ENCODE measurements at places on chromosomes 4 and X.

- DNase-seq: no peak
Measured at GRCh38 chrX:35919536-35920309, at the start of gene CFAP47. CFAP47 (plus strand) TSS chrX:35919734; CDS start chrX:35919800, 66 bp downstream.

DNA sequence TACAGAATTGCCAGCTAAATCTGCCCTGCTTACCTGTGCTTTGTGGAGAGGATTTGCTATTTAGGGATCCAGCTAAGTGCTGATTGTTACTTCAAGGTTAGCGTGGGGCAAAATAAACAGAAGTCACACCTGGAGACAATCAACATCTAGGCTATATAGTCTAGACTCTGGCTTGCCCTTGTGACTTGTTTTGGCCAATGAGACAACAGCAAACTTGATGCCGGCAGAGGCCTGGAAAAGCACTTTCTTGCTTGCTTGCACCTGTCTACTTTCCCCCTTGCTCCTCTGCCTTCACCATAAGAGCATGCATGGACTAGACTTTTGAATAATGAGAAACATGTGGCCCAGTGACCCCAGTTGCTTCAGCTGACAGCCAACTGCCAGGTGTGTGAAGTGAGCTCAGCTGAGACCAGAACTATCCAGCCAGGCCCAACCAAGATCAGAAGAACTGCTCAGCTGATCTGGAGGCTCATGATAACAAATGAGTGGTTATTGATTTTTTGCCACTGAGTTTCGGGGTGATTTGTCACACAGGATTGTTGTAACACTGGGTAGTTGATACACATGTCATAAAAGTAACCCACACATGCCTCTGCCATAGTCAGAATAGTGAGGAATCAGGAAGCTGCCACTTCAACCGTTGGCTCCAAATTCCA lies 164.4 kb downstream of the RBMX2 start:
- DNase-seq: no peak

DNA sequence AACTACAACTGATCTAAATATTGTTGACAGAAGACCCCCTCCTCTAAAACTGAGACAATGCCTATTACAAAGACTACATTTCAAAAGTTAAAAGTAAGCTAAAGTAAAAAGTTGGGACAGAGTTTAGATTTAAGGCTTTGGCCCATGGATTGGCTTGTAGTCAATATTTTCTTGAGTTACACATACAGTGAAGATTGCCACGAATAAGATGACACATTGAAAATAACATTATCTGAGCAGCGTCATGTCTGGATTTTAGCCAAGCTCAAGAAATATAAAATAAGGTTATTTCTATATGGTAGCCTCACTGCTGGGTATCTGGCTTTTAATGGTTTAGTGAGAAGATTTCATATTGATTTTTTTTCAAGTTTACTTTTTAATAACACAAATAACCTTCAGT lies 266.2 kb upstream of the LDB2 start:
- no peak for DNase-seq

DNA sequence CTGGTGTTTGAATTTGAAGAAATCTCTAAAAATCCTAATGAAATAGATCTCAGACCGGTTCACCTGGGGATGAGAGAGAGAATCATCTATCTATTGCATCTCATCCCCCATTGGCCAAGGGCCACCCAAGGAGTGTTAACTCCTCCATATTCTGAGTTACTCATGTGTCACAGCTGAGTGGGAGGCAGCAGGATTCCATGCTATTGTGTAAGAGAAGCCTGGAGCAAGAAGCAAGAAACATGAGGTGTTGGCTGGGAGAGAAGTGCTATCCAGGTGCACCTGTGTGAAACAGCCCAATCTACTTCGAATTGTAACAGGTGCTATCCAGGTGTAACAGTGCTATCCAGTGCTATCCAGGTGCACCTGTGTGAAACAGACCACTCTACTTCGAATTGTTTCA lies 150.3 kb upstream of the MAOA start:
- DNase-seq: no peak

DNA sequence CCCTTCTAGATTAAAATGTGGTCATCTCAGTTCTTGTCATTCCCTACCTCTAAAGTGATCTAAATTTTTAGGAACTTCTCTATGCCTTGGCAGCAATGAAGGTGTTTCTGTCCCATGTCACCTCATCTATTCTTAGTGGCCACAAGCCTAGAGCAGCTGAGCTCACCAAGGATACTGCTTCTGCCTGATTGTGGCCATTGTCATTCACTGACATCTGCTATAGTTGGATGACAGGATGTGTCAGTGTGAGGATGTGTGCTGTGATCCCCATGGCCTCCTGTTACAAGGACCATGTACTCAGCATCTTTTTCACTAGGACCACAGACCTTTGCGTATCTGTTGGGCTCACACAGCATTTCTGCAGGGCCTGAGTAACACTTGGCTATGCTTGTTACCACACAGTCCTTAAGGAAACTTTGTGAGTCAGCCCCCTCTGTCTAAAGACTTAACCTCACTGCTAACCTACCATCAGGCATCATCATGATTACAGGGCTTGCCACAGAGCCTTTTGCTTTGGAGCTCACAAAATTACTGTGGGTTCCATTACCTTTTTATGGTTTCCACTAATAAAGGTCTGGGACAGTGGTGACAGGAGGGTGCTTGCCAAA lies 421.0 kb downstream of the ADAM29 start:
- no peak for DNase-seq

GRCh38 chr4:6696611-6697010 lies 2.9 kb downstream of the S100P start:
- DNase-seq: no peak

GRCh38 chr4:74284053-74284452 lies 24.2 kb upstream of the EPGN start:
- no peak for DNase-seq

GRCh38 chr4:29046186-29046585 lies 1674.0 kb upstream of the PCDH7 start:
- no peak for DNase-seq

- DNase-seq: no peak
Measured at GRCh38 chr4:76381986-76382385, 39.0 kb downstream of the CCDC158 start.

DNA sequence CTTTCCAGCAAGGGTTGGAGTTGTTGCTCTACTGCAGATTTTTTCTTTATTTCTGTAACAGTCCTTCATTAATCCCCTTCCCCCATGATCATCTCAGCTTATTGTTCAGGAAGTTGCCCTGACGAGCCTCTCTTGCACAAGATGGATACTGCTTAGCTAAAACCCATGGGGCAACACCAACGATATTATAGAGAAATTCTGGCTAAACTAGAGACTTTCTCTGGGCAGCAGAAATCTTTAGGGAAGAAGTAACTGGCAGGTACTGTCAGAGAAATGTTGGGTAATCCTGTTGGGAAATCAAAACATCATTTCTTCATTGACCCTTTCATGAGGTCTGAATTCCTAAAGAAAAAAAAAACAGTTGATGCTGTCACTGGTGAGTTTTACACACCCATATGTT lies 921.3 kb downstream of the NLGN4X start:
- no peak for DNase-seq

GRCh38 chrX:134502686-134503085 lies 42.7 kb downstream of the HPRT1 start:
- DNase-seq: no peak

DNA sequence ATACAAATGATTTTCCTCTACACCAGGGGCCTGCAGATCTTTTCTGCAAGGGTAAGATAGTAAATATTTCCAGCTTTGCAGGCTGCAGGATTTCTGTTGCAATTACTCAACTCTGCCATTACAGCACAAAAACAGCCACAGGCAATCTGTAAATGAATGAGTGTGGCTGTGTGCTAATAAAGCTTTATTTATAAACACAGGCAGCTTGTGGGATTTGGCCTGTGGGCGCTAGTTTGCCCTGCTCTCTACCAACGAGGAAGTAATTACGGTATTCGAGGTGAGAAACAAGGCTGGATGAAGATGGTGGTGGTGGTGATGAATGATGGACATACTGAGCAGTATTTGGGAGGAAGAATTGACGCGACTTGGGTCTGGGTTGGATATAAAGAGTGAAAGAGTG lies 30.7 kb downstream of the ADGRG2 start:
- DNase-seq: no peak

DNA sequence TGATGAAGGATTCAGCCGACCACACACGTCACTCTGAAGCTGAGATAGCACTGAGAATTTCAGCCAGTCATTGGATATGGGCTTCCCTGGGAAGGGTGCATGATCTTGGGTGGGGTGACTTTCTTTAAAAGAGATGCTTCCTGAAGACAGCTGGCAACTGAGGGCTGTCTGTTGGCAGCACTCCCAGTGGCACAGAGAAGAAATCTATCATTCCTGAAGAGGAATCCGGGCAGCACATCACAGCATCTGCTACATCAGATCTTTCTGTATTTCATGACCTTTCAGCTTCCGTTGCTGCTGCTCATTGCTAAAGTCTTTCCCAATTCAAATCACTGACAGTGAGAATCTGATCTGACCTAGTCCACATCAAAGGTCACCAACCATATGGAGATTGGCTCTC lies 193.8 kb upstream of the RBPJ start:
- no peak for DNase-seq

GRCh38 chr4:83782591-83782990 lies 246.7 kb downstream of the GPAT3 start:
- no peak for DNase-seq

- no peak for DNase-seq
Measured at GRCh38 chrX:44816367-44816766, 27.5 kb upstream of the DUSP21 start.

- no peak for DNase-seq
Measured at GRCh38 chr4:86220121-86220520, 139.7 kb downstream of the MAPK10 start.

GRCh38 chrX:18271309-18271708 lies 50.6 kb upstream of the BEND2 start:
- no peak for DNase-seq

DNA sequence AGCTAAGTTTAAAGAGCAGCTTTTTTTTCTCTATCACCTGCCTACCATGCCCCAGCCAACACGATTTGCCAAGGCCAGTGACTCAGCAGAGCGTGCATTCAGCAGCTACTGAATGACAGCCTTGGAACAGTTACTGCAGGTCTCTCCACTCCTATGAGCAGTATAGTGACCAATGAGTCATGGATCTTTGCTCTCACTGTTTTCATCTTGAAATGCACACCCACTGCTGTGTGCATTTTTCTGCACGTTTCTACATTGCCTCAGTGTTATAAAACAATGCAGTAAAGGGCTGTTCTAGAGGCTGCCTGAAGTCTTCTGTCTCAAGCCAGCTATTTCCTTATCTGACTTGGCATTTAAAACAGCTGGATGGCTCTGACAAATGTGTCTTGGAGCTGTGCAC lies 66.0 kb upstream of the C4orf54 start:
- no peak for DNase-seq

DNA sequence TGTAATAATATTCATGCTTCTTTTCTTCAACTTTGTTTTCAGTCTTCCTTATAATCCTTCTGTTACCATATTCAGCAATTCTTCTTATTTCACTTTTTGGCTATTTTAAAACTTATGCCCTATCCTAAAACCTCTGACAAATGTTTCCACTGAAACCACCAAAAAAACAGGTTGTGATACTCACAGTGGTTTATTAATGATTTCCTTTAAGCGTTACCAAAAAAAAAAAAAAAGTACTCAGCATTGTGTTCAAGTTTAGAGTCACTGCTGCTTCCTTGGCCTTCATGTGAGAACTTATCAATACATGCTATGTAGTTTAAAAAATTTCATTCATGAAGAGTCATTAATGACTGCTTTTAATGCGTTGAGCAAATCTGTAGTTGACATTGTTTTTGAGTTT lies 35.4 kb upstream of the UGT2A3 start:
- no peak for DNase-seq

DNA sequence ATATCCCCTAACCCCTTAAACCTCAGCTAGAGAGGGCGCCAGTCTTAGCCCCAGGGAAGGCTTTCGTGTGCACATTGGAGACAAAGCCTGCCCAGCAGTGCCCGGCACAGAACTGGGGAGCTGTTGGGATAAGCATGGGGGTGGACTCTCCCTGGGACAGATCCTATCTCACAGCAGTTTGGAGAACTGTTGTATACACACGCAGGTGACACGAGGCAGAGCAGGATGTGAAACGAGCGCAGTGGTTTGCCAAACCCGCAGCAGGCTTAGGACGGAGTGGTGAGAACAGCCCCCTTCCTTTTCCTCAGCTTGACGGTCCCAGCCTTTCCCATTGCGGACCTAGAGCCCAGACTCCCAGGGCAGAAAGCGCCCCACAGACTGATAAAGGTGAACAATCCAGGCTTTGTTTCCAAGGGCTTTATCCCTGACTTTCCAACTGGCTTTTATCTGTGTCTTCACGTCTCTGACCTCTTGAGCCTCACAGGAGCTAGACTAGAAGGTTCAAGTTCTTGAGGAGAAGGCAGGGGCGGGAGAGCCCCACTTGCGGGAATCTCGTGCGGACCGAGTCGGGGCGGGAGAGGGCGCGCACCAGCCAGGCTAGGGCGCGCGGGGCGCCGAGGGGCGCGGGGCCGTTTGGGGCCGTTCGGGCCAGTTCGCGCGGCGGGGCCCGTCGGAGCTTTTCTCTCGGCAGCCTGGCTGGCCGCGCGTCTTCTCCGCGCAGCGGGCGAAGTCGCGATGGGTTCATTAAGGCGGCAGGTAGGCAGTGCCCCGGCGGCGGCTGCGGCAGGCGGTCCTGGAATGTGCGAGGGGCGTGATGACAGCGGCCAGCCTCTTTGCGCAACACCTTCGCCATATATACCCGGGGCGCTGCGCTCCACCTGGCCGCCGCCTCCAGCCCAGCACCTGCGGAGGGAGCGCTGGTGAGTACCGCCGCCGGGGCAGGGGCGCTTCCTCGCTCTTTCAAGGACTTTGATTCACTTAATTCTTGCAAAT lies at the start of gene SLC34A2:
SLC34A2 (plus strand) TSS at position 881 of the 993 bp plus-strand sequence. CDS start 6,650 bp downstream, outside the sequence.
- DNase-seq: no peak

- no peak for DNase-seq
Measured at GRCh38 chr4:26248647-26249046, 72.2 kb upstream of the RBPJ start.

DNA sequence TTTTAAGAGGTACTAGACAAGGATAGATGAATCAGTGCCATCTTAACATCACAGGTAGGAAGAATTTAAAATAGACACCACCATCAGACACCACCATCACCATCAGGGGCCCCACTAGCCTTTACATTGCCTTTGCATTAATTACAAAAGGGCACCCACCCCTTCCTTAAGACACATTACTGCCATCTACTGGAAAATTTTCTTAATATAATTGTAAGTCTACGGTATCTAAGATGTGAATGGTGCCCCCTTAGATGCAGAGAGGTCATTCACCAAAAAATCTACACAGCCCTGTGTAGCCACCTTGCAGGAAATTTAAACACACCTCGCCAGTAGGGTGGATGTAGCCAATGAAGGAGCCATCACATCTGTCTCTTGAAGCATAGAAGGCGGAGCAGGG lies 184.1 kb downstream of the MID1IP1 start:
- DNase-seq: no peak

GRCh38 chr4:154030152-154030551 lies 241.3 kb upstream of the SFRP2 start:
- no peak for DNase-seq

Measured in effector CD4-positive, alpha-beta T cell (primary cell).